CD14-positive monocyte (primary cell): ENCODE measurements at places on chromosomes 4 and X.

DNA sequence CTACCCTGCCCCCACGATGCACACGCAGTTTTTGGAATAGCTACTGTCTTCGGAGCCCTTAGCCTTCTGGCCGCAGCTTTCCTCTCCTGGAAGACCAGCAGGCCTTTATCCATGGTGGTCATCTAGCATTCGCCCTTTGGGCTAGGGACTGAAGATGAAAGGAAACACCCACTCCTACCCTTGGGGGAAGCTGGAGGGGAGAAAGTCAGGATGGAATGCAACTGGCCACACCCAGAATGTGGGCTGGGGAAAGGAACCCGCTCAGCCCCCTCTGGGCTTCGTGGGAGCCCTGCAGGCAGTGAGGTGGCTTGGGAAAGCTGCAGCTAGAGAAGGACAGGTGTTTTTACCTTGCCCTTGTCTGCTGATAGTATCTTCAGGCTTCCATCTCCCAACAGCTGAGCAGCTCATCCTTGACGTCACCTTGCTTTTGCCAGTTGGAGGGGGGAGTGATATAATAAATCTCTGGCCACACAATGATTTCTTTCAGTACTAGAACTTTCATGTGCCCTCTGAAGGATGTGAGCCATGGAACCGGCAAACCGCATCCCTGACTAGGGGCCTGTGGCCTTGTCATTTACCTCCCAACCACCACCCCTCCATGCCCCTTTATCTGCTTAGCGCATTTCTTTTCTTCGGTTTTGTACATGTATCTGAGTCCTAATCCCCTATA, 59.0 kb downstream of the ELF4 start:
- no peak for DNase-seq

DNA sequence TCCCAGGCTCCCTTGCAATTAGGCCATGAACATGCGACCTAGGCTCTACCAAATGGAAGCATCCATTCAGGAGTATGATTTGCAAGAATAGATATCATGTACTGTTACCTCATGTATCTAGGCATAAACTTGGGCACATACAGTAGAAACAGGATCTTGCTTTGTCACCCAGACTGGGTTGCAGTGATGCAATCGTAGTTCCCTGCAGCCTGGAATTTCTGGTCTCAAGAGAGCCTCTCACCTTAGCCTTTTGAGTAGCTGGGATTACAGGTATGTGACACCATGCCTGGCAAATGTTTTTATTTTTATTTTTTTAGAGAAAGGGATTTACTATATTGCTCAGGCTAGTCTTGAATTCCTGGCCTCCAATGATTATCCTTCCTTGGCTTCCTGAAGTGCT, 994.2 kb downstream of the ADGRL3 start:
- no peak for DNase-seq

GRCh38 chr4:73437558-73437956, 1.5 kb downstream of the AFP start:
- DNase-seq: no peak

DNA sequence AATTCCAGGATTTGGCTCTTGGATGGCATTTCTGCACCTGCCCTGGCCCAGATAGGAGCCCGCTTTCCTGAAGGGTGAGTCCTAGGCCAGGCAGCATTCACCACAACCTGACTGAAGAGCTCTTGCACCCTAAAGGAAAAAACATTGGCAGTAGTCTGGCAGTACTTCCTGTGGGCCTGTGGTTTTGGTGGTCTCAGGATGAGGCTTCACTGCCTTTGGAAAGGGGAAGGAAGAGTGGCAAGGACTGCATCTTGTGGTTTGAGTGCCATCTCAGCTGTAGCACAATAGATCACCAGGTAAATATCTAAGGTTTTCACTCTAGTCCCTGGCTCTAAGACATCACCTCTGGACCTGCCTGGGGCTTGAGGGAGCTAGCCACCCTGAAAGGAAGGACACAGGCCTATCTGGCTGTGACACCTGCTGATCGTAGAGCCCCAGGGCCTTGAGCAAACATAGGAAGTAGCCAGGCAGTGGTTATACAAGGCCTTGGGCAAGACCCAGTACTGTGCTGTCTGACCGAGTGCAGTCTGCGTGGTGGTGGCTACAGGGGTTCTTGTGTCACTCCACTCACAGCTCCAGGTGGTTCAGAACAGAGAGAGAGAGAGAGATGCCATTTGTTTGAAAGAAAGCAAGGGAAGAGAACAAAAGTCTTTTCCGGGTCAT, 28.5 kb upstream of the PRRG1 start:
- DNase-seq: no peak
